A172 (cell line): ENCODE measurements at places on chromosomes 1 and 21. TPM values are rescaled to one million over a fixed set of nuclear protein-coding genes. Genes with fewer than 3 reads are reported as not detected.

The NVL gene
- 45.0 and 74.6 TPM in 2 replicates for total RNA-seq

DNA sequence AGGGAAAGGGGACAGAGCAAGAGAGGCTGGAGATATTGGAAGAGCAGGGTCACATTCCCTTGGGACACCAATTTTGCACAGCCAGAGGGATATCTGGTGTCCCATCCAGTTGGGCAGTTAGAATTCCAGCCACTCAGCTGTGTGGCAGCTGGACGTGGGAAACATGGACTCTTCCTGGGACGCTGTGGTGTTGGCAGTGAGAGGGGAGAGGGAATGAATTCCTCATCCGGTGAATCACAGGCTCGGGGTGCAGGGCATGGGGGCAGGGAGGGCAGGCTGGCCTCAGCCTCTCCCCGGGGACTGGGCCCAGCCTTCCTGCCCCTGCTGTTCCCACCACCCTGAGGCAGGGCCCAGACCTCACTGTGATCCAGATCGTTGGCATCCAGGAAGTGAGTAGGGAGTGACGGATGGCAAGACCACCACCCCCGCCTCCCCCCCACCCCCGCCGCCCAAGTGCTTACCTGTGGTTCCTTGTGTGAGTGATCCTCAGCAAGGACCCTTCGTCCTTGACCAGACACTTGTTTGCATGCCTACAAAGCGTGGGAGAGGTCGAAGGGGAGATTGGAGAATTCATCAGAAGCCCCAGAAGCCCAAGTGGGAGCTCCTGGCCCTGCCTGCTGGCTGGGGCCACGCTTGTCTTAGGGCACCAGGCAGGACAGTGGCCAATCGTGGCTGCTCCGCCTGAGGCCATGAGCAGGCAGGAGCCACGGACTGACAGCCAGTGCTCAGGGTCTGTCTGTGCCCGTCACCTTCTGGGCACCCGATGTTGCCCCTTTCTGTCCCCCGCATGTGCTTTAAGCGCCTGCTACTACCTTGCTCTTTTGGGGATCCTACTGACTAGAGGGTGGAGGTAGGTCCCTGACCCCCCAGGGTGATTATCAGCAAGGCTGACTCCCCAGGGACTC, 8.7 kb downstream of the WNT3A start:
- DNase-seq, result peak; percentile 89

DNA sequence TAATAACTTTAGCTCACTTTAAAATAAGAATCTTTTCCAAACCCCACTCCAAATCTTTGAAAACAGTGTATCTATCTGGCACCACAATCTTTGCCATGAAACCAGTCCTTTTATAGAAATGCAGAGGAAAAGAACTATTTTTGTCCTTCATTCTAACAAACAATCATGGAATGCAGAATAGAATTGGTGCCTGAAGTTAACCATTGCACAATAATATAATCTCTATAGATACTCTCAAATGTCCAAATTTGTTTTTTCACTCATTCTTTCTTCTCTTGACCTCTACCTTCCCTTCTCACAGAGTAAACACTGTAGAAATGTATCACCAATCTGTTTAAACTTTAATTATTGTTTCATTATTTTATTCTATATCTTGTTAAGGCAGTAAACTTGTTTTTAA, 34.8 kb downstream of the TTLL7 start:
- DNase-seq, result no peak

GRCh38 chr1:115274467-115274866, 63.6 kb downstream of the NGF start:
- no peak for DNase-seq

DNA sequence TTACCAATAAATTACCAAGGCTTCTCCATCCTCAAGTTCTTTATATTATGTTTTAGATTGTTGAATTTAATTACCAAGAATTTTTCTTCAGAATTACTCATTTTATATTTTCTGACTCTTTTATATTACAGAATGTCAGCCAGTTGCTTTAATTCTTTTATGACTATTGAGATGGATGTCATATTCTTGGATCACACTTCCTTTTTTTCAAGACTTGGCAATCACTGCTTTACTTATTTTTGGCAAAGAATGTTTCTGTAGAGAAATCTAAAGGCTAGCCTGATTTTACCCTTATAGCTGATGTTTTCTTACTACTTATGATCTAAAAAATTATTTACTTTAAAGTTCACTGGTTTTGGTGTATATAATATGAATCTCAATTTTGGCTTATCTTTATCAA, 721.1 kb upstream of the TMPRSS15 start:
- no peak for DNase-seq
